DMS153 (cell line): ENCODE measurements at places on chromosomes 1 and 21.
A peak's percentile ranks its signal among the peaks of the same experiment; 100 is the strongest.

DNA sequence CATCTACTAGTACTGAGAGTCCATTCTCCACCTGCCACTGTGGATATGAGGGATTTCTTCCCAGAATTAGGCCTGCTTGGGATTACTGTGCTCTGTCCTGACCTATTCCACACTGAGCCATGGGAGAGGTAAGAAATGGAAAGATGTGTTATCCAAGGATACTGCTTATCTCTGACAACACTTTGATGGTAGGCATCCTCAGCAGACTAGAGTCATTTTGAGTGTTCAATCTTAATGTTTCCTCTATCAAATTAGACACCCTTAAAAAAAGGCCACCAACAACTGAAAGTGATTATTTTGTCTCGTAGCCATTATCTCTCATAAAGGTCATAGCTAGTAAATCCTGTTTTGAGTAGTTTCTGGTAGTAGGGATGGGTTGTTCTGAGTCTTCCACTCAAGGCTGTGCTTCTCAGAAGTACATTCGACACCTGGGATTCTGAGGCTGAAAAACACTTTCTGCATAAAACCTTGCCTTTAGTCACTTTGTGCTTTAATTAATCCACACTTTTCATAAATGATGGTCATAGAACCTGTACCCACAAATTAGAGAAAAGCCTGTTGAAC is 8.8 kb downstream of the ATPAF1 start:
- DNase-seq = no peak

GRCh38 chr1:225638853-225639252 is 14.1 kb downstream of the ENAH start:
- DNase-seq = no peak

DNA sequence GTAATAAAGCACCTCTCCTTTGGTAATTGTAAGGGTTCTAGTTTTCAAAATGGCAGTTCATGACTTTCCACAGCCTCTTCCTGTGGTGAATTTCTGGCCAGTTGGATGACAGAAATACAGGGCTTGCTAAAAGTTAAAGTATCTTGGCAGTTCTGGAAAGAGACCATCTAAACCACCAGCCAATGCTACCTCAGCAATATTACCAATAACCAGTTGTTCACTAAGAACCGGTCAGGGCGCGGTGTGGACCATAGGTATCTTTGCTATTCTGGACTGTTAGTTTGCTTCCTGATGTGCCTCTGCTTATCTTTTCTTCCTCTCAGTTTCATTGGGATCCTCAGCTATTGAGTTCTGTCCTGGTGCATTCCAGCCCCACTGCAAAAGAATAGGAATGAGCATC is 124.7 kb downstream of the HS2ST1 start:
- no peak for DNase-seq

DNA sequence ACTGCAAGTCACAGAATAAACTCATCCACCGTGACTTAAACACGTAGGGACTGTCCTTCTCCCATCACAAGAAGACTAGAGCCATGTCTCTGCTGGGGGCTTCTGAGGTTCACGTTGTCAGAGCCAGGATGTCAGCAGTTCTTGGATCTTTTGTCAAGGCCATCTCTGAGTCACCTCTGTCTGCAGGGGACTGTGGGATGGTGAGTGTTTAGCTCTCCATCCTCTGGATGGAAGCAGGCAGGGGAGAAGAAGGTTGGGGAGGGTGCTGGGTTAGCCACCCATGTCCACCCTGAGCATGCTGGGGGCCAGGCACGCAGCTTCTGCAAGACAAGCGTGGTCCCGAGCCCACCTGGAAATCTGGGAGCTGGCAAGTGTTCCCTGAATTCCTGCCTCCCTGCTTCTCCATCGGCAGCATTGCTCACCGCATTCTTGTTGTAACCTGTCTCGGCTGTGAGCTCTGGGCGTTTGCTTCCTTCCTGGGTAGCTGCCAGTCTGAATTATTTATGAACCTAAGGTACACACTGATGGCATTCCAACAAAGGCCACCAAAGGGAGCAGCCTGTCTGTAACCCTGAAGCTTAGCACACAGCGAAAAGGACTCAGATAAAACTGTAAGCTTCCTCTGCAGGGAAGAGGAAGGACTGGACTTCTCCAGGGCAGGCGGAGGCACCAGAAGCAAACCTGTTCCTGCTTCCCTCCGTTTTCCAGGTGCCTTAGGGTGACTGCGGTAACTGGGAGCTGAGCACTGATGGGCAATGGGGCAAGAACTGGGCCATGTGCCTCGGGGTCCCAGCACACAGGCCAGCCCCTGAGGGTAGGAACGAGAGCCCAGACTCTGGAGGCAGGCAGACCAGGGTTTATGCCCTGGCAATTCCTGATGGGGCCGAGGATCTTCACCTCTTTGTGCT is 88.6 kb downstream of the RIPK4 start:
- peak; percentile 94 for DNase-seq

DNA sequence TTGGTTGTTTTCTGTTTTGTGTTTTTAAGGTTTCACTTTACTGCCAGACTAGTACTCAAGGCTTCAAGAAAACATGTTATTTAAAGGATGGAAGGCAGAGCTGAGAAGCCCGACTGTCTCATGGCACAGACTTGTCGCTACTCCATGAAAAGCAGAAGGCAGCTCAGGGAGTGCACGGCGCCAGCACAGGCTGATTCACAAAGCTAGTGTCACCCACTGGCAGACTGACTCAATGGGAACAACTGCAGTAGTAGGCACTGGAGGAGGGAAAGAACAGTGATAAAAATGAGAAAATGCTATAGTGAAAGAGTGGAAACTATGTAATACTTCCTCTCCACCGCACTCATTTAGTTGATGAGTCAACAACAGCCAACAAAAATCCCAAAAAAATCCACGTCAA is 14.7 kb downstream of the HSF2BP start:
- DNase-seq = no peak
